Memory B cell (primary cell): ENCODE measurements at places on chromosomes 6 and 20.

DNA sequence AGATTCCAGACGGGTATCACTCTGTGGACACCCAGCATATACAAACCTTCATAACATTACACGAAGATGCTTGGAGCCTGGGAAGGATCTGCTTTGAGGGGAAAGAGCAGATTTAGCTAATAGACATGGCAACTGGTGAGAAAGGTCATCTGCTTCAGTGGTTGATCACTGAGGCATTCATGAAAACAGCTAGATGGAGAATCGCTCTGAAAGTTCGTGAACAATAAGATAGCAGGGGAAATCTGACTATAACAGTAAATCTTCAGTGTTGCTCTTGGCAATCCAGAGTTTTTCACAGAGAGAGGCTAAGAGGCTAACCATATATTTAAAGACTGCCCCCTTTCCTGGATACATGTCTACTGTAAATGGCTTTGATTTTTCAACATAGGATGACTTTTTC lies 245.3 kb downstream of the FARS2 start:
- DNase-seq, result no peak

- no peak for DNase-seq
These were observed 33.3 kb downstream of the LRP11 start for GRCh38 chr6:149830731-149831307.

DNA sequence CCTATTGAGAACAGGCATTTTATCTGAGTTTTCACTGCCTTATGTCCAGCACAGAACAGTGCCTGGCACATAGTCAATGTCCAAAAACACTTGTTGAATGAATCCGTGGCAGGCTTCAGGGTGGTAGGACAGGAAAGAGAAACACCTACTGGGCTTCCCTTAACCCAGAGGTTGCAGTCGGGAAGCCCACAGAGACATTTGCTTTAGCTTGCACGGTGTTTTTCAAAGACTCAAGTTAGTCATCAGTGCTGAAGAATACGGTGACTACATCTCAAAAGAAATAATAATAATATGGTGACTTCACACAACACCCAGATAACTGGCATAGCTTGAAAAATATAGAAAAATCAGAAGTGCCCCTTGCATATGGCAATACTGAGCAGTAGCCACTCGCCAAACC lies 160.4 kb downstream of the CD83 start:
- DNase-seq, result no peak

- DNase-seq, result no peak
These were observed 932.7 kb downstream of the TFAP2A start for GRCh38 chr6:9482030-9482738.

GRCh38 chr6:146883640-146884531 lies 285.1 kb downstream of the ADGB start:
- DNase-seq, result no peak

DNA sequence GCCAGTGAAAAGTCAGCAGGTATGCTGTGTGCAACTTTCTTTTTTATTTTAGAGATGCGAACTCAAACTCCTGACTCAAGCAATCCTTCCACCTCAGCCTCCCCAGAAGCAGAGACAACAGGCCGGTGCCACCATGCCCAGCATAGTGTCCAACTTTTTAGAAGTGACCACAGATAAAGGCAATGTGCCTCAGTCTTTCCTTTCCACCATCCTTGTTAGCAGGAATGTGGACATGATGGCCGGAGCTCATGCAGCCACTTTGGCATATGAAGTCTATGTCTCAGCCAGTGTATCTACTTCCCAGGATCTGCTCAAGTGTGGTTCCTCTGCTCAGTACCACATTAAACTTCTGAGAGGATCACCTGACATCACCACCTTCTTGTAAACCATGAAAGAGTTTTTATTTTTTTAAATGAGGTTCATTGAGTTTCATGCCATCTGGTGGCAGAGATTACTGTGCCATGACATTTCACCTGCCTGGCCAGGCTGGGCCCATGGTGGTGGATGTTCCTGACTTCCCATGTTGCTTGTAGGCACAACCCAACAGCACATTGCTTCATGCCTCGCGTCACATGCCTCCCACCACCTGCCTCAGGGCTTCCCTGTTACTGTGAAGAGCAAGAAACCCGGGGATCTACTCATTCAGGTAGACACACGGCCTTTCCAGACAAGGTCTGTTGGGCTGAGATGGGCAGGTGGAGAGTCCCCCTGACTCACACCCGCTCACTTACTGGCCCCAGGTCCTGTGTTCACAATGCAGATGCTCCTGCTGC lies 216.5 kb downstream of the LY86 start:
- DNase-seq, result no peak

GRCh38 chr6:135867332-135867731 lies 15.8 kb downstream of the PDE7B start:
- no peak for DNase-seq

DNA sequence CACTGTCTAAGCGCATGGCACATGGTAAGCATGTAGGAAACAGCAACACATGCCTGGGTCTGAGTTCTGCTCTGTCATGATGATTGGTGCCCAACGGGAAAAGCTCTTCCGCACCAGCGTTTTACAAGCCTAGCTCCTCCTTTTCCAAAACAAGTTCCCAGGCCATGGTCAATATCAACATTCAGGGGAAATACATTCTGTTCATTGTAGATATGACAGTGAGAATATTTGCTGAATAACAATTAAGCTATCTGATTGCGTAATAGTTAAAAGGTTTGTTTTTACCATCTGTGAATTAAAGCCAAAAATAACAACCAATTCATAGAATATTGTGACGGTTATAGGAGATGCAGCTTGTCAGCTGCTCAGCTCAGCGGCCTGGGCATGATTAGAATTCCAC lies 404.3 kb upstream of the SLC35B3 start:
- DNase-seq, result no peak

GRCh38 chr6:4107873-4108272 lies 27.5 kb downstream of the ECI2 start:
- DNase-seq, result no peak

- no peak for DNase-seq
These were observed 8.1 kb downstream of the NEDD9 start for GRCh38 chr6:11224252-11224965.

DNA sequence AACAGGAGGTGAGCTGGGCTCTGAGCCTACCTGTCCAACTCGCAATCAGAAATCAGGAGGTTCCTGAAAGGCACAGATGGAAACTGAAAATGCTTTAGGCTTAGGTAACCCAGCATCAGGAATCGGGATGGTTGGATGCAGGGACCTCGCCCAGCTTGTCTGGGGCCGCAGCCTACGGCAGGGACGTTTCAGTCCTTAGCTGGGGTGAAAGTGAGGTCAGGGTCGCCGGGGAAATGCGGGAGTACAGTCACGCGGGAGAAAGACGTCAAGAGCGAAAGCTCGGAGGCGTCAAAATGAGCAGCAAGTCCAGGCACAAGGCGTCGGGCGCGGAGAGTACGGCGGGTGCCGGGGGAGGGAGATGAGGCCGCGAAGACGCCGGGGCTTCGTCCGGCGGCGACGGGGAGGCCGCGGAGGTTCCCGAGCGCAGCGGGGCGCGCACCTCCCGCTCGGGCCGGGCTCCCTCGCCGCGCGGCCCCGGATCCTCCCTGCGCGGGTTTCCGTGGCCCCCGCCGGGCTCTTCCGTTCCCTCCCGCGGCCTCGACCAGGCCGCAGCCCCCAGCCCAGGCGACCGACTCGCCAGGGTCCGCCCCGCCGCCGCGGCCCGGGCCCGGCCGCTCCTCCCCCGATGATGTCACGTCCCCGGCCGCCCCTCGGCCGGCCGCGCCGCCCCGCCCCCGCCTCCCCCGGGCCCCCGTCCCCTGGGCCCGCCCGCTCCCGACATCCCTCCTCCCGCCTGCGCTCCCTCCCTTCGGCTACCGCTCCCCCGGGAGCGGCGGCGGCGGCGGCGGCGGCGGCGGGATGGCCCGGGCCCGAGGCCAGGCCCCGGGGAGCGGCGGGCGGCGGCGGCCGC lies at the start of gene EBF4:
Gene EBF4 (plus strand): TSS at position 745 of the 850 bp plus-strand sequence. CDS start 866 bp downstream, outside the sequence.
- no peak for DNase-seq

DNA sequence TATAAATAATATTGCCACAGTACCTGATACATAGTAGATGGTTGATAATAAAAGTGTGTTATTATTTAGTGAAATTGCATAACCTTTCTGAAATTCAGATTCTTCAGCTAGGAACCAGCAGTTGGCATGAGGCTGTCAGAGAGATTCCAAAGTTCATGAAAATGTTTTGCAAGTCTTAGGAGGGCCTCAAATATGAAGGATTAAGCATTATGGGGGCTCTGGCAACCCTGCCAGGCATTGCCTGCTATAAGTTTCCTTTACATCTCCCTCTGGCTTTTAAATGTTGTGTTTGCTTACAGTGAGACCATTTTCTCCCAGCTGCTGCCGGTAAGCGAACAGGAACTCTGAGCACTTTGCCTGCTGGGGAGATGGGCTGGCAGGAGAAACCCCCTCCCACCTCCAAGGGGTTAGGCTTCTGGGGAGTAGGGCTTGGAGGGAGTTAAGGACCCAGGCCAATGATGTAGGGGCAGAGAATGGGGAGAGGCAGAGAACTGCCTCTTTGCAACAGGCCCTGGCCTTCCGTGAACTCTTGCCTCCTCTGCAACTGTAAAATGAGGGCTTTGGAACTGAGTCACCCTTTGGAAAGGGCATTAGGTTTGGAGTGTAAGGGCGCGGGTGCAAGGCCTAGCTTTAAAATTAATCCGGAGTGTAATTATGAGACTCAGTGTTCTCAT lies 33.2 kb upstream of the KIF3B start:
- DNase-seq, result no peak

GRCh38 chr6:123966618-123967017 lies 163.0 kb downstream of the NKAIN2 start:
- DNase-seq, result no peak

GRCh38 chr6:155030148-155030720 lies 35.1 kb downstream of the TIAM2 start:
- DNase-seq, result no peak

GRCh38 chr6:46440641-46441040 lies 50.6 kb downstream of the RCAN2 start:
- no peak for DNase-seq

- no peak for DNase-seq
These were observed 104.4 kb upstream of the SYNCRIP start for GRCh38 chr6:85747093-85747492.

- DNase-seq, result peak; percentile 80
These were observed 43.7 kb upstream of the HFE start for GRCh38 chr6:26043384-26044139.

GRCh38 chr20:39623584-39624234 lies 661.6 kb downstream of the DHX35 start:
- DNase-seq, result no peak

GRCh38 chr20:38229376-38230252 lies 30.9 kb downstream of the KIAA1755 start:
- no peak for DNase-seq

- DNase-seq, result no peak
These were observed 400.4 kb upstream of the IMPG1 start for GRCh38 chr6:76472858-76473257.

DNA sequence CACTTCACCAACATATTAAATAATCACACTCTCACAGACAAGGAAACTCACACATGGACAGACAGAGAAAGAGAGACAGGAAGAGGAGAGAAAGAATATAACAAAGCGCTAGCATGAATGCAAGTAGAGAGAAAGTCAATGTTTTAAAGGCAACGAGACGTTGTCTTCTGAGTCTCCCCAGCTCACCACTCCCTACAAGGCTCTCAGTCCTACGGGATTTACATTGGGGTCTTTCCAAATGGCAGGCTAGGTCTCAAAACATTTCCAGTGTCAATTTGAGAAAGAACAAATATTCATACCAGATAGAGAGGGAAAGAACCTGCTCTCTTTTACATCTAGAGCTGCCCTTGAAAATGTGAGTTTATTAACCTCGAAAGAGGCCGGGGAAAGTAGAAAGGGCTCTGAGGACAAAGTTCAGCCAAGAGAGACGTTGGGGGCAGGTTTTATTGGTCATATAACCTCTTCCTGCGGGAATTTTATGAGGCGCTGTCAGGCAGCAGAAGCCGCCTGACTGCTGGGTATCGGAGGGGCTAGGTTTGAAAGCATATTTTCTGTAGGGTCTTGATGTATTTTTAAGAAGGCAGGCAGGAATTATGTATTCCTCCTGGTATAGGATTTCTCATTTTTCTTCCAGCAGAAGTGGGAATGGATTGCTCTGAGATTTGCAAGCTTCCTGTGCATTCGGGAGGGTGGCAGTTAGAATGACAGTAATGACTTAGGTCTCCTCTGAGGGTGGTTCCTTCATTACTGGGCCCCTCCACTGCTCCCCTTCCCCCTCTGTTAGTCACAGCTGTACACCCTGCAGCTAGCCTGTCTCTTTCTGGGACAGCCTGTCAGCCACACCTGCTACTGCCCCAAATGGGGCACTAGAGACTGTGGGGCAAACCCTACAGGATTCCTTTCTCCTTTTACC lies 34.4 kb upstream of the KIF16B start:
- DNase-seq, result no peak

DNA sequence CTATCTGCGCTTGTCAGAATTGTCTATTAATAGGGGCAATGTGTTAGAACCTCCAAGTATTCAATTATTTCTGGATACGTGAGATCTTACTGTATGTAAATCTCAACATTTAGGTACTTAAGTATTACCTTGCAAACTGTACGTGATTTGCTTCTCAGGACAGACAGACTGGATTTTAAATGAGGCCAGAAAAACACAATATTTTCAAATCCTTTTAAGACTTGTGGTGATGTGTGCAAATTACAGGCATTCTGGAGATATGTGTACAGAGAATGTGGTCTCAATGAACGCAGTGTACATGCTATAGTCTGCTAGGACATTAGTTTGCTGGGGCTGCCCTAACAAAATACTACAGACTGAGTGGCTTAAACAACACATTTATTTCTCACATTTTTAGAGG lies 16.9 kb downstream of the CCR6 start:
- no peak for DNase-seq

DNA sequence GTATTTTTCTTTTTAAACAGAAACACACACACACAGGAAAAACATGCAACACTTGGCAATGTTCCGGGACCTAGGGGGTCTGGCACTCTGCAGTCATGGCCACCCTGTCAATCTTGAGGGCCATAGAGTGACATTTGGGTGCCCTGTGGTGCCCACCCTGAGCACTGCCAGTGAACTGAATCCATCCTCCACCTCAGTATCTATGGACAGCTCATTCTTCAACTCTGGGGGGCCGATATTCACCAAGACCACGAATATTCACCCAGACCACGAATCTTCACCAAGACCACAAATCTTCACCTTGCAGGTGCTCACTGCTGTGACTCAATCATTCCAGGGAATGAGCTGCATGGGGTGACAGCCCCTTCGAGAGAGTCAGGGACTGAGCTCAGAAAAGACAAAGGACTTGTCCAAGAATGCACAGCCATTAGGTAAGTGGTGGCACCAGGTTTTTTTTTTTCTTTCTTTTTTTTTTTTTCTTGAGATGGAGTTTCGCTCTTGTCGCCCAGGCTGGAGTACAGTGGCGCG lies 19.1 kb downstream of the SNAI1 start:
- no peak for DNase-seq

GRCh38 chr6:63677282-63677681 lies 41.7 kb downstream of the PHF3 start:
- DNase-seq, result no peak

DNA sequence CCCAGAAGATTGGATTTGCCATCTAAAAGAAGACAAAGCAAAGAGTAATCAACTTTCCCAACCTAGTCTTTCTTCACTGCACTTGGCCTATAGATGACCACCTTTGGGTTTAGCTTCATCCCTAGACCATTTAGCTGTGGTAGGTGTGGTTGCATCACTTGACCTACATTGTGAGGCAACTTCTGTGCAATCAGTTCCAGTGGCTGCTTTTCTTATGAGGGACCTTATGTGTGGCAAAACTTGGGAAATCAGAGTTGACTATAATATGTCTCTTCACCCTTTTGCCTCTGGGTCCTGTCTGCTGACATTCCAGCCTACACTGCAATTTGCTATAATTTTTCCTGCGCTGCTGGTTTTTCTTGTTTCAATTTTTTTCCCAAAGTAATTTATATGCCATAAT lies 55.2 kb downstream of the PRDM13 start:
- no peak for DNase-seq
